ENCODE measurements at places on chromosomes 2 and 18.

DNA sequence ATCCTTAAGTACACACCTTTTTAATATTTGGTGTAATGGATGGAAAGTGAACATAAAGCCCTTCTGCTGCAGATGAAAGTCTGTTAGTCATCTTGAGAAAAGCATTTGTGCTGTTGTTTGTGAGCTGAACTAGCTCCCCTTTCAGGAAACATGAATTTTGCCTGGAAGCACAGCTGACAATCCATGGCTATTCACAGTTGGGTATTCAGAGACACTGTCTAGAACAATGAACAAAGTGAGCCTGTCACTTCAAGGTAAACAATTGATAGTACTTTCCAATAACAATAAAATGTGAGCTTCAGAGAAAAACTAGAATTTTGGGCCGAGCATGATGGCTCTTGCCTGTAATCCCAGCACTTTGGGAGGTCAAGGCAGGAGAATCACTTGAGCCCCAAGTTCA, 6.8 kb upstream of the EFHD1 start:
- DNase-seq: no peak

DNA sequence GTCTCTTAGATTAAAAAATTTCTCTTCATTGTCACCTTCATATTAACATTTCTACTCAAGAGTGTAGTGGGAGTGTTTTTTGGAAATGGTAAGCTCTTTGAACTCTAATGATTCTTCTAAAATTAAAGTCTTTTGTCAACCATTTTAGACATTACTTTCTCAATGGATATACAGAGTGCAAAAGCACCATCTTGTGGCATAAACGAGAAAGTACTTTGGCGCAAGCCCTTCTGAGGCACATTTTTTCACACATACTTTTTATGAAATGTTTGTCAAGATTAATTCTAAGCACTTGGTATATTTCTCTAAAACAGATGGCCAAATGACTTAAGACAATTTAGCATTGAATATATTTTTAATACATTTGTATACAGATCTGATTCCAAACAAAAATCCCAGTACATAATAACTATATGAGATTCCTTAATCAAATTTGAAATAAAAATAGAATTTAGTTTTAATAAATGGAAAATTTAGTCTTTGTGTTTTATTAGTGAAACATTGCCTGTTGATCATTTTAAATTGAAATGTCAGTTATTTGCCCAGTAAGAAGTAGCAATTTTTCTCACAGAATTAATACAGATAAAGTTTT, 63.3 kb upstream of the GALNT5 start:
- DNase-seq: no peak

DNA sequence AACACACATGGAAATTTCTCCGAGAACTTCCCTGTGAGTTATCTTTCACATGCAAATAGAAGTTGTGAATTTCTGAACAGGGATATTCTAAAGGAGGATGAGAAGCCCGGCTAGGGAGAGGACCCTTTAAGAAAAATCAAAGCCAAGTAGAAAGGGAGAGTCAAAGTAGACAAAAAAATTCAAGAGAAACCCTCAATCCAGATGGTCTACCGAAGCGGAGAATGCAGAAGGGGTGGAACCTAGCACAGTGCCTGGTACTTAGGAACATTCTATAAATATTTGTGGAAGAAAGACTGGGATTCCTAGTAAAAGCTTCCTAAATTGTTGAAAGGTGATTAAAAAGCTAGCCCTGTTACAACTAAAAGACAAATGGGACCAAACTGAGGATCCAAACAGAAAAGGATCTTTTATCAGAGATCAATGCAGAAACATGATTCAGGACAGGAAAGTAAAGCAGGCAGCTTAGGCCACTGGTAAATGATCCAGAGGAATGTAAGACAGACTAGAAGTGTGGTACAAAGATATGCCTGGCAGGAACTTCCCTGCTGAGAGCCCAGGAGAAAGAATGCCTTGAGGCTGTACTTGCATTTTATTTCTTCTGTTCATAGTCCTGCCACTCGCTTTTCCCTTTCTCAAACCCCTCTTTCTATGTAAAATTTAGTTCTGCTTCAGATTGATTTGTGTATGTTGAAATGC, 19.5 kb upstream of the GLS start:
- DNase-seq: no peak

DNA sequence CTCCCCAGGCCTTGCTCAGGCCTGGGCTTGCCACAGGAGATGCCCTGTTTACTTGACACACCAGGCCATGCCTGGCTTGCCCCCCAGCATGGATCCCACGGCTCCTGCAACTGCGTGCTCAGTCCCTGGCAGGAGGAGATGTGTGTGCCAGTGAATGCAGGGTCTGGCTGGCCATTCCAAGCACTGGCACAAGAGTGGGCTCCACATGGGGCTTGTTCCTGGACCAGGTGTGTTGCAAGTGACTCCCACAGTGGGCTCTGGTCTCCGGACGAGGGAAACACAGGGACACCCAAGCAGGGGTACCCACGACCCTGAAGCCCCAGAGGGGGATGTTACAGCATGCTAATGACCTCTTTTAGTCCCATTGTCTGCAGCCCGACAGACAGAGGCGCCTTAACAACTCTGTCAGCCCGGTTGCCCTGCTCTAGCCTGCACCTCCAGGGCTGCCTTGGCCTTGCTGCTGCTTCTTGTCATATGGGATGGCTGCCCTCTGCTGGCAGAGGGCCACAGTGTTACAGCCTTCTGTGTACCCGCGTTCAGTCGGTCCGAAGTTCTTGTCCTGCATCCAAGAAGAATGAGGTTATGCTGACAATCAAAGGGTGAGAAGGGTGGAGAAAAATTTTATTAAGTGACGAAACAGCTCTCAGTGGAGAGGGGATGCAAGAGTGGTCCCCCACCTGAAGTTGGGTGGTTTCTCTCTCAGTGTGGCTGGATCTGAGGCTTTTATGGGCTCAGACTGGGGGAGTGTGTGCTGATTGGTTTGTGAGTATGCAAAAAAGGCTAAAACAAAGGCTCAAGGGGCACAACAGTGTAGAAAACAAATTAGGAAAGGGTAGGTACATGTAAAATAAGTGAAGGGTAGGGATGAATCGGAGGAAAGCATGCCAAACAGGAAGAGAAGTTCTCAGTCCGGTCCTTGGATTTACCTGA, 180.4 kb downstream of the MBD5 start:
- peak; percentile 1 for DNase-seq

GRCh38 chr2:43207553-43208300, 18.7 kb downstream of the ZFP36L2 start:
- no peak for DNase-seq

- no peak for DNase-seq
Observed at GRCh38 chr18:51006948-51007789, 22.8 kb upstream of the SMAD4 start.
